ENCODE measurements at places on chromosomes 5 and 9.

GRCh38 chr5:152649609-152650008 is 244.5 kb upstream of the NMUR2 start:
- peak; percentile 29 for DNase-seq

- DNase-seq: no peak
Observed at GRCh38 chr9:130973686-130974281, 34.7 kb upstream of the FIBCD1 start.

DNA sequence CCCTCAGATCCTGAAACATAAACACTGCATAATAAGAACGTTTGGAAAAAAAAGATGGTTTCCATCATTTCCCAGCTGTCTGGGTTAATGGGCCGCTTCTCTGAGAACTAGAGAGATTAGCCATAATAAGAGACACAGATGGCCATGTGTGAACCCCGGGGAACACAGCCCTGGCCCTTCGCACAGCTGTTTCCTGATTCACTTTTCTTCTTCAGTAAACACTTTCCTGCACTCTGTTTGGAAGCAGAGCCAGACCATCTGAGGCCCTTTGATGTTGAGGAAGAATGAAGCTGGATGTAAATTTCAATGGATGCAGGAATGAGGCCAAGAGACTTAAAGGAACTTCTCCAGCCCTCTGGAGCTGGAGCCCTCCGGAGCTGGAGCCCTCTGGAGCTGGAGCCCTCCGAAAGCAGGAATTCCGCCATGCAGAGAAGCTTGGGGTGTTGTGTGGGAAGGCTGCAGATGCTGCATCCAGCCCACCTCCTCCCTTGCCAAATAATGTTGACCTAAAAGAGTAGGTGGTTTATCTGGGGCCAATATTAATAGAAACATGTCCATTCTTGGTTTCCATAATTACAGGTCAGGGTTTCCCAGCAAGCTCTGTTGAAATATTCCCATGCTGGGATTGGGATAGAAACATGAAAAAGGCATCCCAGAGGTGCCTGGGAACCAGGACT is 218.9 kb downstream of the NXNL2 start:
- DNase-seq: no peak

DNA sequence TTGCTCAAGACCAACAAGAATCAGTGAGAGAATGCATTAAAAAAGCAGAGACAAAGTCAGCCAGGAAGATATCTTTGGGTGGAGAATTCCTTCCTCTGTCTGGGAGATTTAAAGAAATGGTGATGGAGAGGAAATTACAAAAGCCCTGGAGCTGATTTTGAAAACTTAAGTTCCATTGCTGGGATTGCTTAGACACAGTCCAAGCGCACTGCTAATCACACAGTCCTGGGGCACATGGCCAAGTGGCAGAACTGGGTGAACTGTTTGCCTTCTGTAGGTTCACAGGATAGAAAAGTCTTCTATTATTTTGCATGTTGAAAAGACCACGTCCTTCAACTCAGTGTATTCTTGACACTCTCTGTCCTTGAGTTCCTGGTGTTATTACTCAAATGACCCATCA is 284.9 kb upstream of the FBXL7 start:
- DNase-seq: no peak

DNA sequence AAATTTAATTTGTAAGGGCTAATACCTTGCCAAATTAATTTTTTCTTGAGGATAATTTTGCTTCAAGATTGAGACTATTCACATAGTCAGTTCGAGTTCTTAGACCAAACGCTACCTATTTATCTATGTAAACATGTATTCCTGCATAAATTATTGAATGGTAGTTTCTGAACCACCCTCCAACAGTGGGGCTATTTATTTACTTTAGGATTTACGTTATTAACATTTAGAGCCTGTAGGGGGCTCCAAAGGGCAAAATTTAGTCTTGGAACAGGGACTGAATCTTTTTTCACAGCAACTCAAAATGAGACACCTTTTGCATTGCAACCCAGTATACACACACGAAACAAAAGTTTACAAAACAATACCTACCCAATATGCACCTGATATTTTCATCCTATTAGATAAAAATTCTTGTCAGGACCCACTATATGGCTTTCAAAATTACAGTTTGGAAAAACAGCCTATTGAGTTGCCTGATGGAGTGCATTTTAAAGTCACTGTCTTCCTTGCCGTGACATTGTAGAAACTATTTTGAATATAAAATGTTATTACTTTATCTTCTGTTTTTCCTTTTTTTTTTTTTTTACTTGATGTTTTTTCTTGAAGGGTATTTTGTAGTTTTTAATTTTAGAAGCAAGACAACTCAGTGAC is 47.1 kb upstream of the POU4F3 start:
- peak; percentile 53 for DNase-seq

GRCh38 chr5:41246376-41246775 is 33.0 kb upstream of the C6 start:
- no peak for DNase-seq

GRCh38 chr9:126327006-126327713 is 531 bp downstream of the MVB12B start:
- DNase-seq: peak; percentile 0

- DNase-seq: no peak
Observed at GRCh38 chr9:124146031-124146561, 111.7 kb upstream of the NEK6 start.

GRCh38 chr9:129319938-129320481 is 141.9 kb upstream of the IER5L start:
- DNase-seq: no peak

DNA sequence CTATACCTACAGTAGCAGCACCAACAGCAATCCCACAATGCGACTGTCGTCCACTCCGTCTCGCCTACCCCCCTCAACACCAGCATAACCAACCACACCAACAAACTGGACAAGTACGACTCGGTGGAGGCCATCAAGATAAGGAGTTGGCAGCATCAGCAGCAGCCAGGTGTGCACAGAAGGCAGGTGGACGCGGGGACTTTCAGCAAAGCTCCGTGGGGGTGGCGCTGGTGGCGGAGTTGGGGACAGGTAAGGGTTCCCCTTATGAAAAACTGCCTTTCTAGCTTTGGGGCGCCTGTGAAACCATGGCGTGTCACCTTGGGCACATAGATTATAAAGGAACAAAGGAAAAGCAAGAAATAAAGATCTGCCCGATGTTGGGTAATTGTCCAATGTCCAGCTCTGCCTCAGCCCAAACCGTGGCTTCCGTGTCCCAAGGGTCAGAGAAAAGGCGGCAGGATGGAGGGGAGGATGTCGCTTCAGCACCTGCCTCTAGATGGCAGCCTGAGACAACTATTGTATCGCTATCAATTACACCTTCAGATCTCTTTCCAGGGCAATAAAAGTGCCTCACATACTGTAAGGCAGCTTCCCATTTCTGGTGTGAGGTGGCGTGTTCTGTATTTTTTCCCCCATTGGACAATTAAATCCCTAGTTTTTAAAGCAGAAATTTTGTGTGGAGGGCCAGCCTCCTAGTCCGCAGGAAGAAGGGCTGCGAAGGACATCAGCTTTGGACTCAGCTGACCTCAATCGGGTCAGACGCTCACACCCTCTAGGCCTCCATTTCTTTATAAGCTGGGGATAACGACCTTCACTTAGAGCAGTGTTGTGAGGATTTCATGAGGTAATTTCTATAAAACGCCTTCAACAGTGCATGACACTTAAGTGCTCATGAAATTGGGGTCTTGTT is 58.8 kb downstream of the MTRR start:
- DNase-seq: no peak

DNA sequence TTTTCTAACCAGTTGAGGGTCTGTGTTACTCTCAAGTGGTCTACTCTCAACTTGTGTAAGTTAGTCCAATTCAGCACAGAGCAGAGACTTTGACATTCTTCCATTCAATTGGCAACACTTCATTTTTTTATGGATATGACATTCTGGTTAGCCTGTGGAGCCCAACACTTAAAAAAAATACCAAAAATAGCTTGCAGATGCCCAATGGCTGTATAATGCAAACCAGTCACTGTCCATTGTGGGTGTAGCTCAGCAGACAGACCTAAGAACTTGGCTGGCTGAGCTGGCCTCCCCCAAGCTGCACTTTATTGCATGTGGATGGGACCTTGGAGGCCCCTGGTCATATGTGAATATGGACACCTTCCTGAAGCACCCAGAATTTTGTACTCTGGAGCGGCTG is 103.2 kb downstream of the DPYSL3 start:
- DNase-seq: no peak
